T follicular helper cell (primary cell): ENCODE measurements at places on chromosomes 5 and 9.

- no peak for DNase-seq
These were observed 63.9 kb downstream of the PARP8 start for GRCh38 chr5:50730336-50730735.

DNA sequence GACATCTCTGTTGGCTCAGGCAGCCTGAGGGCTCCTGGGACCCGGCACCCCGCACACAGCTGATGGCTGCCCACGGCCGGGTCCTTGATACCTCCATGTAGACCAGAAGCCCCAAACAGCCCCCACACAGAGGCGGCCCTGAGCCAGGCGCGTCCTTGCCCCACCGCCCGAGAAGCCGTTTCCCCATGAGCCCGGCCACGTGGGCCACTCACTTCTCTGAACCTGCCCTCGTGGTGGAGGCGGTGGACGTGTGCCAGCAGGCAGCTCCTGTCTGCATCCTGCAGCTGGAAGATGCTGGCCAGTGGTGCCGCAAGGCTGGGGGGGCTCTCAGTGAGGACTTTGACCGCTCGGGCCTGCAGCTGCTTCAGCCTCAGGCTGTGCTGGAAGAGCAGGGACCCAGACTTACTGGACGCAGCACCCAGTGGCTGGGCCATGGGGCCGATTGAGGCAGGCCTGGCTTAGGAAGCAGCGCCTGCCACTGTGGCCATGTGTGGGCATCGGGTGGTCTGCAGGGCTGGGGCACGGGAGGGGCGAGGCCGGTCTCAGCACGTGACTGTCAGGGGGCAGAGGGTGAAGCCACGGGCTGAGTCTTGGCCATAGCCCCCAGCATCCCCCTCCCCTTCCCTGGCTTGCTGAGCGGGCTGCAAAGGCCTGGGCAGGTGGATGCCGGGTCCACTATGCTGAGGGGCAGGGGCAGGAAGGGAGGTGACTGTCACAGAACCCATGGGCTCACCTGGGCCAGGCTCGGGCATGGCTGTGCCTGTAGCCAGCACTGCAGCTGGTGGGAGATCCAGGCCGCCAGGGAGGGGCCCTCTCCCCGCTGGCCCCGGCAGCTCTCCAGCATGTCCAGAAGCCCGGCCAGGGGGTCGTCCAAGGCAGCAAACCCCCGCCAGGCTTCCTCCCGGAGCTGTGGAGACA is 50.0 kb downstream of the EXD3 start:
- DNase-seq = no peak

- DNase-seq = no peak
These were observed 160.0 kb upstream of the GNA14 start for GRCh38 chr9:77807846-77808750.

DNA sequence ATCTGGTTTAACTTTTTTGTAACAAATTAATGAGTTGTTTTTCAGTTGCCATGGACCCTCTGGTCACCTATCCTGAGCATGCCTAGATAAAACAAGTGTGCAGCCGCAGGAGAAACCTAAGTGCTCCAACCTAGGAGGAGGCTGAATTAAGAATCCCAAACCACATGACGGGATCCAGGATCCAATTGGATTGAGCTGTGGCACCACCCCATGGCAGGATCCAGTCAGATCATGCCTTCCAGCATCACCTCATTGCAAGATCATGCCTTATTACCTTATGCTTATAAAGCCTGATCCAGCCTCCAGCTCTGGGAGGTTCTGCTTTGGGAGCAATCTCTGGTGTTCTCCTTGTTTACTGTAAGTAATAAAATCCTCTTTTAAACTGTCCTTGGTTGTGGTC is 662.0 kb downstream of the TLR4 start:
- no peak for DNase-seq

DNA sequence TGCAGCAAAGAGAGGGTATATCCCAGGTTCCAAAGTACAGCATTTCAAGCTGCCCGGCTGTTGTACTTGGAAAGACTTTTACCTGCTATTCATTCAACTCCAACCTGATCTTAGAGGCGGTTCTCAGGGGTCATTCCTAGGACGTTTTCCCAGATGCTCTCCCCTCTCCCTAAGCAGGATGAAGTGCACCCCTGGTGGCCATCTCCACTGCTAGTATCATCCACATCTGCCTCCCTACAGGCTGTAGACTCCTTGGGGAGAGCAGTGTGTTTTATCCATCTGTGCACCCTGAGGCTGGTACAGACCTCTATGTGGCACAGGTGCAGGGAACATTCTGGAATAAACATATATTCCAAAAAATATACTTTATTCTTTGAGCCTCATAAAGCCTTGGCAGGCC is 56.8 kb downstream of the PTPN3 start:
- DNase-seq = no peak

DNA sequence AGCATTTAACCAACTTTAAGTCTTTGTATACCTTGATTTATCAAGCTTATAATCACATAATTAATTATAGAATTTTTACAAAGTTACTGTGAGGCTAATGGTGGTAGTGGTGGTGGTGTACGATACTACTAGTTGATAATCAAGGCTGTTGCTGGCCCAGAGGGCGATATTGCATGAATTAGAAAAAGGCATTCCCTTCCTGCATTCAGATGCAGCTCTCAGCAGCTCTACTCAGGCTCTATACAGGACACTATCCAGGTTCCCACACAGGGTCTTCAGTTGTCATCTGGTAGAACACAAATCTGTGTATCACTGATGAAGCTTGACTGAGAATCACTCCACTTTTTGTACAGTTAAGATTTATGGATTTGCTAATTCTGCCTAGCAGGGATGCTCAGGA is 562.8 kb upstream of the C9orf72 start:
- no peak for DNase-seq

DNA sequence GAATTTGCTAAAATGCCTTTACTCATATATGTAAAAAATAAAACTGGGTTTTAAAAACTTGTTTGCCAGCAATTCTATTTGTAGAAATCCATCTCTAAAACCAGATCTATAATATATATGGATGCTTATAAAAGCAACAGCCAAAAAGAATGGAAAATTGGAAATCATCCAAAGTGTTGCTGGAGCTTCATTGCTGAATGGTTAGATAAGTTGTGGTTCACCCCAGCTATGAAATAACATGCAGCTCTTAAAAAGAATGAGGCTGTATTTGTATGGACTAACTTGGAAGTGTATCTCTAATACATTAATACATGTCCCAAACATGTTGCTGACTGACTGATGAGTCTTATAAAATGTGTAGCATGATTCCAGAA is 76.2 kb downstream of the STK10 start:
- no peak for DNase-seq

- DNase-seq = no peak
These were observed 109.5 kb downstream of the TENT4A start for GRCh38 chr5:6822556-6823343.

GRCh38 chr5:149387081-149387631 is 8.1 kb upstream of the IL17B start:
- no peak for DNase-seq

- DNase-seq = no peak
These were observed 71.4 kb upstream of the ATP10B start for GRCh38 chr5:160923411-160923810.

DNA sequence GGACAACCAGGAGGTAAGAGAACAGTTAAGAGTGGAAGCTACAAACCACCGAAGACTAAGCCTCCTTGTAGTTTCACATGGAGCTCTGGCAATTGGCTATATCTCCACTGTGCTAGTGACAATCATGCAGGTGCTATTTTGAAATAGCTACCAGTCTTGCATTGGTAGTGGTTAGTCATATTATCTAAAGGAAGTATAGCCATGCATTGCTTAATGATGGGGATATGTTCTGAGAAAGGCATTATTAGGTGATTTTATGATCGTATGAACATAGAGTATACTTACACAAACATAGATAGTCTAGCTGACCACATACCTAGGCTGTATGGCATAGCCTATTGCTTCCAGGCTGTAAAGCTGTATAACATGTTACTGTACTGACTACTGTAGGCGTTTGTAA is 28.4 kb downstream of the HSDL2 start:
- no peak for DNase-seq

- DNase-seq = no peak
These were observed 79.9 kb downstream of the AOPEP start for GRCh38 chr9:94806307-94806893.

GRCh38 chr9:125761676-125762450 is 14.7 kb downstream of the PBX3 start:
- no peak for DNase-seq

DNA sequence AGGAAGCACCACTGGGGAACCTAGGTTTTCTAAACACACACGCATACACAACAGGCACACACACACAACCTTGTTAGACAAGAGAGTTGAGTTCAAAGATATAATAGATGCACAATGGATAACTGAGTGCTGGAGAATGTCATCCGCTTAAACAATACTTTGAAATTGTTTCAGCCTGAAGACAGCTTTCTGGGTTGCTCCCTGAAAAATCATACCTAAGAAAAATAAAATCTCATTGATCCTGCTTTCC is 126.1 kb downstream of the TMEM161B start:
- DNase-seq = no peak

DNA sequence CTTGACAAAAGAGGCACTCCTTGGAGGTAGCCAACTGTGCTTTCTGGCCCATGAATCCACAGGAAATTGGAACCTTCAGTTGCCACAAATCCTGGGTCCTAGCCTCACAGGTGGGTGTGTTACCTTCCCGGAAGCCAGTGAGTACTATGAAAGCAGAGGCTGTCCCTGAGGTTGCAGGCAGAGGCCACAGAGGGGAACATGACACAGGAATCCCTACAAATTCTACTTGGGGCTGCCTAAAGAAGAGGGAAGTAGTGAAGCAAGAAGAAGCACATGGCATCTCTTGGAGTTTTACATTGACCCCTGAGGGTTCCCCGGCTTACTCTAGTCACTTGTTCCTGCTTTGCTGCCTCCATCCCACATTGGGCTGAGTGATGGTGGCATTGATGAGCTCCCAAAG is 2.6 kb downstream of the SLC22A5 start:
- DNase-seq = no peak

GRCh38 chr5:160263326-160263855 is 34.1 kb downstream of the FABP6 start:
- no peak for DNase-seq
